ENCODE measurements at places on chromosomes 4 and X.
A peak's percentile ranks its signal among the peaks of the same experiment; 100 is the strongest.

- DNase-seq, result no peak
Measured at GRCh38 chr4:16082041-16082425, 1.8 kb downstream of the PROM1 start.

- DNase-seq, result no peak
Measured at GRCh38 chr4:152524427-152524826, 11.5 kb downstream of the FBXW7 start.

DNA sequence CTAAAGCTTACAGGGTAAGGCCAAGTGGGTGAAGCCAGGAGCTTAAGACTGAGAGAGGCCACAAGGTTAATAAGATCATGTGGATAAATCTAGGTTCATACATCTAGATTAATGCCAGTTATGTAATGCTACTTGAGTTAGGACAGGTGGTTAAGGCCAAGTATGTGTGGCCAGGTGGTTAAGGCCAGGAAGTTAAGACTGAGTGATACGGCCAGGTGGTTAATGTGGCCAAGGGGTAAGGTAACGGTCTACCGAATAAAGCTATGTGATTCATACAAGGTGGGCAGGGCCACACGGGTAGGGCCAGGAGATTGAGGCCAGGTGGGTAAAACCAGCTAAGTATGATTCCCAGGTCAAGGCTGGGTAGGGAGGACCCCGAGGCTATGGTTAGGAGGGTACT lies 223.0 kb downstream of the TACR3 start:
- no peak for DNase-seq

GRCh38 chrX:80747832-80748231 lies 61.8 kb downstream of the BRWD3 start:
- peak; percentile 40 for DNase-seq

DNA sequence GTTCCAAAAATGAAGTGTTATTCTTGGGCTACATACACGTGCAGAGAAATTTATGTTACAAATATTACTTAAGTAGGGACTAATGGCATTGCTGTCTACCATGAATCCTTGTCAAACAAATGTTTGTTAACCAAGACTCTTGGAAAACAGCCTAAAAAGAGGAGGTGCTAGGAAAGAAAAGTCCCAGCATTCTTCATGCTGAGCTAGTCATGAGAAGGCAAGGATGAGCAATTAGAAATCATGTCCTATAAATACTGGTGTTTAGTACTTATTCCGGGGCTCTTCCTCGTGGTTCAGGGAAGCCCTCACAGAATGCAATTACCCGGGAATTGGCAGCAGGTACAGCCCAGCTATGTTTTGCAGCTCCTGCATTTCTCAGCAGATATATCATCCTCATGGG lies 378.1 kb upstream of the FTHL17 start:
- no peak for DNase-seq

DNA sequence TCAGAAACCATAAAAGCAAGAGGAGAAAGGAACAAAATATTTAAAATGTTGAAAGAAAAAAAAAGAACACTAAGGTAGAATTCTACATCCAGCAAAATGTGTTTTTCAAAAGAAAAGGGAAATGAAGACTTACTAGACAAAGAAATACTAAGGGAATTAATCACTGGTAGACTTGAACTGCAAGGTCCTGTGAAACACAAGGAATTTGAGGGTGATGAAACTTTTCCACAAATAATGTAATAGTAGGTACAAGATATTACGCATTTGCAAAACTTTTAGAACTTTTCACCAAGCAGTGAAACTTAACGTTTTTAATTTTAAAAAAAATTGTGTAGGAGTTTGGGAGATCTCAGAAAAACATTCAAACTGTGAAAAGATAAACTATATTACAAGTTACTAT lies 180.3 kb upstream of the MAGEB16 start:
- DNase-seq, result no peak

All from RPMI7951 (cell line).